ENCODE measurements at places on chromosomes 13 and 19. TPM values are rescaled to one million over a fixed set of nuclear protein-coding genes. Genes with fewer than 3 reads are reported as not detected.
A peak's percentile ranks its signal among the peaks of the same experiment; 100 is the strongest.

DNA sequence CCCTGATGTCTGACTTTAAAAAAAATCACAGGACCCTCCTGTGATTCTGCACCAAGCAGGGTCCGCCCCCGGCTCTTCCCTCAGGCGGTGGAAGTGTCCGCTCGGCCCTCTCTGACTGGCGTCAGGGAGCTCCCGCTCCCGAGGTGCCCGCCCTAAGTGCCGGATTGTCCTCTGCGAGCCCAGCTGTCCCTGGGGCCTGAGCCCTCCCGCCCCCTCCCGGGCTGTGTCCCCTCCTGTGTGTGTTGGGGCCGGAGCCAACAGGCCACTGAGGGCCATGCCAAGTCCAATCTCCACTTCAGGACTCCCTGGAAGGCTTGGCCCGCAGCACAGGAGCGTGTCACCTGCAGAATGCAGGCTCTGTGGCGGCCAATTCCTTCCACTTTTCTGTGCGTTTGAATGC lies 25.4 kb downstream of the MAP2K2 start:
- no peaks in the 10 kb centered on the region for H3K27me3 ChIP-seq
- no peak overlapping the region for H3K4me3 ChIP-seq
- H3K36me3 ChIP-seq: no peaks in the 10 kb centered on the region
- DNase-seq: peak; percentile 75
- peak overlapping the region; percentile 60 for H3K27ac ChIP-seq

DNA sequence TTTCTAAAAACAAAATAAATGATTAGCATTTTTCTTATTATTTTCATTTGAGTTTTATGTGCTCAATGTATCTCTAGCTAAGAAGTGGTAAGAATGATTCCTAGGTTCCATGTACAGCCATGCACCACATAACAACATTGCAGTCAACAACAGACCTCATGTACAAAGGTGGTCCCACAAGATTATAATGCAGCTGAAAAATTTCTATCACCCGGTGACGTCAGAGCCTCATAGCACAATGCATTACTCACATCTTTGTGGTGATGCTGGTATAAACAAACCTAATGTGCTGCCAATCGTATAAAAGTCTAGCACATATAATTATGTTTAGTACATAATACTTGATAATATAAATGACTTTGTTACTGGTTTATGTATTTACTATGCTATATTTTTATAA lies 120.5 kb downstream of the SLC7A1 start:
- H3K4me1 ChIP-seq: peaks cover 4% of the 10 kb centered on the region
- no peak overlapping the region for H3K4me3 ChIP-seq
- no peak for DNase-seq
- H3K27me3 ChIP-seq: no peaks in the 10 kb centered on the region
- H3K36me3 ChIP-seq: no peaks in the 10 kb centered on the region

GRCh38 chr13:26529441-26529840 lies 28.0 kb upstream of the WASF3 start:
- peaks cover 10% of the 10 kb centered on the region for H3K27me3 ChIP-seq
- DNase-seq: peak; percentile 31
- H3K36me3 ChIP-seq: no peaks in the 10 kb centered on the region
- no peak overlapping the region for H3K27ac ChIP-seq

- DNase-seq: no peak
- no peaks in the 10 kb centered on the region for H3K4me1 ChIP-seq
- no peak overlapping the region for H3K4me3 ChIP-seq
- no peaks in the 10 kb centered on the region for H3K27me3 ChIP-seq
Observed at GRCh38 chr13:46544811-46545210, 8.2 kb upstream of the LRCH1 start.

- H3K4me1 ChIP-seq: no peaks in the 10 kb centered on the region
- H3K36me3 ChIP-seq: no peaks in the 10 kb centered on the region
- H3K4me3 ChIP-seq: no peak overlapping the region
- H3K27ac ChIP-seq: no peak overlapping the region
- H3K27me3 ChIP-seq: no peaks in the 10 kb centered on the region
Observed at GRCh38 chr19:51093101-51093500, 10.4 kb upstream of the KLK14 start.

The TBXA2R gene
- 3.2 TPM for total RNA-seq

Measured in heart right ventricle (tissue), 16 donors.